ENCODE measurements at places on chromosomes 6 and 20.

GRCh38 chr6:129940454-129941195 lies 77.8 kb upstream of the L3MBTL3 start:
- DNase-seq = no peak

GRCh38 chr6:56263596-56264315 lies 16.4 kb upstream of the COL21A1 start:
- no peak for DNase-seq

DNA sequence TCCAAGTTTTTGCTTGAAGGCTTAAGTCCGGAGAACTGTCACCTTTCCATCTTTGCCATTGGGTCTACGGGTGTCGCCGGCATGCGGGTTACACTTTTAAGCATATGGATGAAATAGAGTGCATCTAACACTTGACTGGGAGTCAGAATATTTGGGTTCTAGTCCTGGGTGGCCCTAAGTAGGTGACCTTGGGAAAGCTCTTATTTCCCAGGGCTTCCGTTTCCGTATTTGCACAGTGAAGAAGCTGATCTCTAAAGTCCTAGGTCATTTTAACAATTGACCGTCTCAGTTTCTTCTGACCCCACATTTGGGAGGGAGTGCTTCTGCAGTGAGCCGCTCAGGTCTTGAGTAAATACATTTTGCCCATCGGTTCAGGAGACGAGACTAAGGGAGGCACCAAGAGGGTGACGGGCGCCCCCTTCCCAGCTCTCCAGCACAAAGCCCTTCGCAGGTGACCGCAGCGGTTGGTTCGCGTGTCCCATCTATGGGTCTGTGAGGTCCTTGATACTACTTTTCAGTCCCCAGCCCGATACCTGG lies 651 bp upstream of the BLTP3A start:
- peak; percentile 41 for DNase-seq

DNA sequence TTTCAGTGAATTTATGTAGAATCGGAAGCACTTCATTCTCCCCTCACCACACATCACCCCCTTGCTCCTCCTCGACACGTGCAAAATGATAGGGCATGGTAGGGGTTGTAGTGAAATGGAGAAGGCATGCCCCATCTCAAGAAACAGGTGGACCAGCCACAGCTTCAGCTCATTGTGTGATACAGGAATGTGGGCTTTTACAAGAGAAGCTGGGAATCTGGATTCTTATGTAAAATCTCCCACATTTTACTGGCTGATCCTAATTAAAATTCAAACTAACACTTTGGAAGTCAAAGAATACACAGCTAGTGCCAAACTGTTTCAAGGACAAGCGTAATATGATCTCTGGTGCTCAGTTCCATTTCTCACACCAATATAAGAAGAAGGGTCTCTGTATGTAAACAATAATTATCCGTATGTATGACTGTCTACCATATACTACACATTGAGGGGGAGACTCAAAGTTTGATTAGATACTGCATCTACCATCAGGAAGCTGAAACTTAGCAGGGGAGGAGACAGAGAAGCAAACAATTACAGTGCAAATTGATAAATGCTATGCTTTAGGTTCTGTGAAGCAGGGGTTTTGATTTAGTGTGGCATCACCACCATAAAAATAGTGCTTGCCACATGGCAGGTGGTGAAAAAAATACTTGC lies 24.3 kb upstream of the KIAA0408 start:
- DNase-seq = no peak

Measured in stimulated activated CD4-positive, alpha-beta T cell treated with anti-CD3 and anti-CD28 coated beads, Interleukin-12 subunit alpha, Interleukin-12 subunit beta, amount 100 ng/mL, for 4 hours (primary cell).